ENCODE measurements at places on chromosomes 1 and 21. TPM values are rescaled to one million over a fixed set of nuclear protein-coding genes. Genes with fewer than 3 reads are reported as not detected.

Gene ANGPTL3
- total RNA-seq: not detected

Gene SERPINC1
- 0.17 TPM for total RNA-seq

Gene DYNLT5
- not detected for total RNA-seq

Gene S100A14
- 396 TPM for total RNA-seq

DNA sequence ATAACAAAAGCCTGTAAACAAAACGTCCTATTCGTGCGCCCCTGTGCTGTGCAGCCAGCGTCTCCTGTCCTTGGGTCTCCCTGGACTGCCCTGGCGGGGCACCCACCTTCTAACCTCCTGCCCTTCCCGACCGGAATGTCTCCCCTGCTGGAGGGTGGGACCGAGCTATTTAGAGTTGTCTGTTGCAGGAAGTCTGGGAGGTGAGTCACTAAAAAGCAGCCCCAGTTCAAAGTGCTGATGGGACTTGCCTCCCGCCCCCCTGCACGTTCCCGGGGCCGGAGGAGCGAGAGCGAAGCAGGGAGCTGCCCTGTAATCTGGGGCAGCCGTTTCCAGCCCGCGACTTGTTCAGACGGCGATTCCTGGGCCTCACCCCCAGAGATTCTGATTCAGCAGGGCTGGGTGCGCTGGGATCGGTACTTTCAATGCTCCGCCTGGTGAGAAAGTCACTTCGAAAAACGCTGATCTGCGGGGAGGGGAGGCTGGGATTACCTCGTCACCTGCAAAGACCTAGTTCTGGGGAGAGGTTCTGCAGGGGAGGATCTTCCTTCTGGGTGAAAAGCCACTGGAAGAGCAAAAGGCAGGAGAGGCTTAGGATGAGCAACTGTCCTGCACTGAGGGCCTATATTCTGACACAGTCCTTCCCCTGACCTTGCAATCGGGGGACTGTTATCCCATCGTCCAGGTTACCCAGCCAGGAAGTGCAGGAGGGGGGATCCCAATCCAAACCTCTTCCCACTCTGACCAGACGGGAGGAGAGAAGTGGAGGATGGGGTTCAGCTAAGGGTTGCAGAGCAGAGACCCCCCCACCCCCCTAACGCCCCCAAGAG is 1.2 kb upstream of the DHRS3 start:
- DNase-seq: peak; percentile 95

GRCh38 chr1:51372561-51372960 is 42.2 kb upstream of the TTC39A start:
- DNase-seq: no peak

DNA sequence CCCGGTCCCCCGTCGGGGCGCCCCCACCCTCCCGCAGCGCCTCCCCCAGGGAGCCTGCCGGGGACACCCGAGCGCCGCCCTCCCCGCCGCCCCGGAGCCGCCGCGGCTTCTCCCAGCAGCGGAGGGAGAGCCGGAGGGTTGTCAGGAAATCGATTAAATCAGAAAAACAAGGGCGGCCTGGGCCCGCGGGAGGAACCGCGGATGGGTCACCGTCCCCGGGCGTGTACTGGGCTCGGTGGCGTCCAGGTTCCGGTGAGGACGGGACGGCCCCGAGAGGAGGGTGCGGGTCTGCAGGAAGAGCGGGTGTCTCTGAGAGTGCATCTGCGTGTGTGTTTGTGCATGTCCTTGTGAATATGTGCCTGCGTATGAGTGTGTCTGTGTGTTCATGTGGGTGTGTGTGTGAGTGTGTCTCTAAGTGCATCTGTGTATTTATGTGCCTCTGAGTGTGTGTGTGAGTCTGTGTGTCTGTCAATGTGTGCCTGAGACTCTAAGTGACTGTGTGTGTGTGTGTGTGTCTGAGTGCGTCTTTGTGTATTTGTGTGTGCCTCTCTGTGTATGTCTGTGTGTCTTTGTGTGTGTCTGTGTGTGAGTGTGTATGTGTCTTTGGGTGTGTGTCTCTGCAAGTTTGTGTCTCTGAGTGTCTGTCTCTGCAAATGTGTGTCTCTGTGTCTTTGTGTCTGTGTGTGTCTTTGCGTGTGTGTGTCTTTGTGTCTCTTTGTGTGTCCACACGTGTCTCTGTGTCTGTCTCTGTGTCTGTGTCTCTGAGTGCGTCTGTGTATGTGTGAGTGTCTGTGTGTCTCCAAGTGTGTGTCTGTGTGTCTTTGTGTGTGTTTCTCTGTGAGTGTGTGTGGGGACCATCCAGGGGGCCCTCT is 1.1 kb downstream of the SPSB1 start:
- DNase-seq: no peak

GRCh38 chr1:185695299-185695698 is 38.9 kb upstream of the HMCN1 start:
- DNase-seq: no peak

GRCh38 chr1:169795687-169796086 is 980 bp upstream of the METTL18 start:
- peak; percentile 12 for DNase-seq

DNA sequence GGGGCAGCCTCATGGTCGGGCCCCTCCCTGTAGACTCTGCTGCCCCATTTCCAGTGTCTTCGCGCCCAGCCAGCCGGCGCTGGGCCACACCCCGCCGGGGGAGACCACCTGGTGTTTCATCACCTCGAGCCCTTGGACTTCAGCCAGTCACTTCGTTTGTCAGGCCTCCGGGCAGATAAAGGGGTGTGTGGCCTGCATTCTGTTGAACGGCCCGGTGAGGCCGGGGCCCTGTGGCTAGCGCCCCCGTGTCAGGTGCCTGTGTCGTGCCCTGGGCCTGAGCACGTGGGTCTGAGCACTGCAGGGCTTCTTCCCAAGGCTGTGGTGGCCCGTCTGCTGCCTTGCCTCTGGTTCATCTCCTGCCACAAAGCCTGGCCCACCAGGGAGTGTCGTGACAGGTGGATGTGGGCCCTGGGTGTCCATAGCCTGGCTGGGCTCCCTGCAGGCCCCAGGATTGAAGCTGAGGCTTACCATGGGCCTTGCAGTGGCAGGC is 65.2 kb upstream of the DIP2A start:
- DNase-seq: no peak

All from mammary epithelial cell (primary cell).